ENCODE measurements at places on chromosomes 6 and 20. TPM values are rescaled to one million over a fixed set of nuclear protein-coding genes. Genes with fewer than 3 reads are reported as not detected.
A peak's percentile ranks its signal among the peaks of the same experiment; 100 is the strongest.

DNA sequence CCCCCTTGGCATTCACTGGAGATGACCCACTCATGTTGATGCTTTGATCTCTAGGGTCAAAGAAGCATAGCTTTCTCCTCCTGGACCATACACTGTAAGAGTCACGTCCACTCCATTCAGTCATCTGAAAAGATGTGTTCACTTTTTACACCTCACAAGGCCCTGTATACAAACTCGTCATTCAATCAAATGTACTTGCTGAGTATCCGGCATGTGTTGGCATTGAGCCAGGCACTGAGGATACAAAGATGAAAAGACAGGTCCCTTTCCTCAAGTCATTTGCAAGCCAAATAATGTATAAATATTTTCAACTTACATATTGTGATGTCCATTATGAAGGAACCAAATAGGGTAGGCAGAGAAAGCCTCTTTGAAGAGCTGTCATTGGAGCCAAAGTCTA, 32.6 kb upstream of the CSNK2A1 start:
- no peak for DNase-seq

PRR18 gene
- total RNA-seq, result not detected

- DNase-seq, result peak; percentile 30
These were observed 226.5 kb downstream of the BTBD9 start for GRCh38 chr6:38413102-38413800.

GRCh38 chr20:5945963-5946362, 4.4 kb downstream of the TRMT6 start:
- no peak for DNase-seq

GRCh38 chr6:3830806-3831205, 18.4 kb upstream of the FAM50B start:
- DNase-seq, result no peak

PXMP4 gene
- total RNA-seq, result 17.9 TPM

Data from mucosa of gallbladder (tissue), 1 donor.